Stimulated activated CD4-positive, alpha-beta T cell treated with anti-CD3 and anti-CD28 coated beads, Interleukin-1b, Interleukin-23, amount 100 ng/mL, for 4 hours (primary cell): ENCODE measurements at places on chromosomes 3 and 15.

GRCh38 chr15:33780011-33780768 lies 188.1 kb upstream of the CHRM5 start:
- no peak for DNase-seq

GRCh38 chr15:60546744-60547143 lies 67.8 kb upstream of the ICE2 start:
- no peak for DNase-seq

GRCh38 chr15:59115047-59115446 lies 10.1 kb downstream of the CCNB2 start:
- DNase-seq = no peak

GRCh38 chr3:157333551-157333991 lies 103.1 kb upstream of the PTX3 start:
- DNase-seq = no peak

GRCh38 chr3:23710555-23710954 lies 95.2 kb upstream of the UBE2E1 start:
- no peak for DNase-seq

GRCh38 chr3:177690306-177690705 lies 493.0 kb upstream of the TBL1XR1 start:
- no peak for DNase-seq

- peak; percentile 40 for DNase-seq
Measured at GRCh38 chr15:55789066-55789660, 46.2 kb upstream of the PRTG start.

DNA sequence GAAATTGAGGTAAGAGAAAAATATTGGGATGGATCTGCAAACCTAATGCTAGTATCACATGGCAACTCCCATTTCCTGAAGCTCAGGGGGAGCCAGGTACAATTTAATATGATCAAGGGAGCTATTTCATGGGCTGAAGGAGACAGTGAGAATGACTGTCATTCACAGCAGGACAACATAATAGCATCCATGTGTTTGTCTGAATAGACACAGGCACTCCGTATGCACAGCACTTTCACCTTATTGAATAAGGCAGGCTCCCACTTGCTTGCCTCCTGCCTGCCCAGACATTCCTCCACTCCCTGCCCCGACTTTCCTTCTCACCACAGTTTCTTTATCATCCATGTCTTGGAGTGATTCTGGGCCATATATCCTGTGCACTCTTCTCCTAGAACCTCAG lies 156.6 kb upstream of the SLC24A5 start:
- DNase-seq = no peak
